ENCODE measurements at places on chromosomes 3 and 15.

- DNase-seq = no peak
Observed at GRCh38 chr15:98771541-98771940, 123.2 kb downstream of the IGF1R start.

GRCh38 chr3:61645148-61645547 is 83.8 kb downstream of the PTPRG start:
- no peak for DNase-seq

DNA sequence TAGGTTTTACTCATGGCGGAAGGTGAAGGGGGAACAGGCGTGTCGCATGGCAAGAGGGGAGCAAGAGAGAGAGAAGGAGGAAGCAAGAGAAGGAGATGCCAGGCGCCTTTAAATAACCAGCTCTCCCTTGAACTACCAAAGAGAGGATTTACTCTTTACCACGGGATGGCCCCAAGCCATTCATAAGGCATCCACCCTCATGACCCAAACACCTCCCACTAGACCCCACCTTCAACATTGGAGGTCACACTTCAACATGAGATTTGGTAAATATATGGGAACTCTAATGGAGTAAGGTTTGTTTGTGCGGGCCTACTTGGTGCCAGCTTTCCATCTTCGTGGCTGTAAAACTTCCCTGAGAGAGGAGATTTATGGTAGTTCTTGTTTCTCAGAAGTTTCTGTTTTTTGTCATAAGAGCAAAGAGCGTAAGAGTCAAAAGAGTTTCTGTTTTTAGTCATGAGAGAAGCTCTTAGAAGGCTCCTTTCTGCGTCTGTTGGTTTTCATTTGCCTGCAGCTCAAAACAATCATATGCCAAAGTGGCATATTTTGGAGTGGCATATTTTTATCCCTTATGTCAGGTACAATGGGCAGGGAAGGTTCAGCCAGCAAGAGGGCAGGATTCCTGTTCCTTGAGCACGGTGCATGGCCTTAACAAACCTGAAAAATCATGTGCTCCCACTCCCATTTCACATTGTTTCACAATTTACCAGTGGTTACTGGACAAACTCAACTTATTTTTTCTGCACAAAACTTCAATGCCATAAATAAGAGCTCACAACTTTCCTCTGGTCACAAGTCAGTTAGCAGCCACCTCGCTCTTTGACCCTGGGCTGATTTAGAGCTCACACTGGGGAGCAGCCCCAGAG is 12.5 kb downstream of the PML start:
- no peak for DNase-seq

DNA sequence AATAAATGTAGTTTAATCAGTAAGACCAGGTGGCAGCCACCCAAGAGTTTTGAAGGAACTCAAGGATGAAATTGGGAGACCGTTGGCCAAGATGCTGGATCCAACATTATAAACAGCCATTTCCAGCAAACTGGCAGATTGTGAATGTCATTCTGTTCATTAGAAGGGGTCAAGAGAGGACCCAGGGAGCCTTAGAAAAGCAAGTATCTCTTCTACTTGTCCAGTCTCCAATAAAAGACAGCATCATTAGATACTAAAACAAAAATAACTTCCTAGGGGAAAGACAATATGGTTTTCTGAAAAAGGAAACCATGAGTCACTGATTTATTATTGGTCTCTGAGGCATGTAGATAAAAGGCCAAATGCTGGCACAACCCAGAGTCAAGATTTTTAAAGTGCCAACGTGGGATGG is 67.9 kb downstream of the GADL1 start:
- no peak for DNase-seq

- no peak for DNase-seq
Observed at GRCh38 chr15:69781411-69782125, 316.1 kb downstream of the TLE3 start.

- no peak for DNase-seq
Observed at GRCh38 chr3:150798122-150798618, 35.2 kb upstream of the SIAH2 start.

GRCh38 chr15:57158589-57158988 is 217.7 kb upstream of the CGNL1 start:
- no peak for DNase-seq

DNA sequence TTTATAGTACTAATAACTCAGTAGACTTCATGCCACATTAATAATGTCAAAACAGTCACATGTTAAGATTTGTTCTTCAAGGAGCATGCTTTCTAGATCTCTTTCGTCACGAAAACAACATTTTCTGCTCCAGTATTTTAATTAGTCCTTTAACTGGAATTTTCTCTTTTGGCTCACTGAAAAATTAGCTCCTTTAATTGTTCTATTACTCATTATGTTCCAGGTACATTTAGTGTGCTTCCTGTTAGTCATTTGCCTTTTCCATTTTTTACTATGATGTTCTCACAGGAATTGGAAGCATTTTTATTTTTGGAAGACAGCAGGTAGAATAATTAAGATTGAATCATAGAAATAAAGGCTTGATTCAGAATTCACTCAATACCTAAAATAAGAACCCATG is 111.2 kb downstream of the SLC9A9 start:
- DNase-seq = no peak

DNA sequence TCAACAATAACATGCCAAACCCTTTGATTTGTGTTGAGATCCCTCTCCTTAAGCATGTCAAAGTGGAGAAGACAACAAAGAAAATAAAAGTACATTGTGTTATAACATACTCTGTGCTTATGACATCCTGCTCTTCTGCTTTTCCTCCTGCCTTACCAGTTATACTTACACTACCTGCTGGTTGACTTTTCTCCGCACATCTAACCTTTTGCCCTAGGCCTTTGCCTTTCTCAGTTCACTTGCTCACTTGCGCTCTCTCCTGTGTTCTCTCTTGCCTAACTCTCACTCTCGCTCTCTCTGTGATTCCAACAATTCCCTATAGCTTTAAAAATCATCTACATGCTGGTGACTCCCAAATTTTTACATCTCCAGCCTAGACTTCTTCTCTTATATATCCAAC is 5.7 kb downstream of the DNAH12 start:
- no peak for DNase-seq

DNA sequence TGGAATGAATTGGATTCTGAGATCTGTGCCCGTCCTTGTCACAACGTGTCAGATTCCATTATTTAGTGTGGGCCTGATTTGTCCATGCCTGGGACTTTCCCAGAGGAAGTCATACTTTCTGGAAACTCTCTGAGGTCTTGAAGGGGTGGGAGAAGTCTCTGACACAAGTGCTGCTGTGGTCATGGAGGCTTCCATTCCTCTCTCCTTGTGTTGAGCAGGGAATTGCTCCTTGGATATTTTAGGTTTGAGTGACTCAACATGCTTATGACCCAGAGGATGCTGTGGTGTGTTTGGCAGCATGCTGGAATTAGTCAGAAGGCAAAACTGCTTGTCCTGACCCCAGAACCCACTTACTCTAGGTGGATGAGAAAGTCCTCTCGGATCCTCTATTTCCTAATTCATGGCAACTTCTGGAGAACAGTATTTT is 132.1 kb downstream of the LPP start:
- DNase-seq = no peak

- DNase-seq = peak; percentile 57
Observed at GRCh38 chr15:74240002-74240568, 4.0 kb downstream of the CCDC33 start.

DNA sequence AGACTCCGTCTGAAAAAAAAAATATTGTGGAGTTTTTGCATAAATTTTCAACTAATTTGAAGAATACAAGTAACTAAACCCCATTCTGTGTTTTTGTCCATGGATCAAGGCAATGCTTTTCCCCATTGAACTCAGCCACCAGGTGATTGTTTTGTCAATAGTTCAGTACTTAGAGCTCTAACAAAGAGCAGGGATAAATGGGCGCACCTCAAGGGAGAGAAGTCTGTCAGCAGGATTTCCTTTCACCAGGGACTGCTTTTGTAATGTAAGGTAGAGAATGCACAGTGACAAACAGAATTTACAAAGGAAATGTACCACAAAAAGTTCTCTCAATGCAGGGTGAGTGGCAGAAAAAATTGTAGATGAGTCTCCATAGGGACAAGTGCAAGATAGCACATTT is 10.8 kb upstream of the ATP13A5 start:
- DNase-seq = no peak

DNA sequence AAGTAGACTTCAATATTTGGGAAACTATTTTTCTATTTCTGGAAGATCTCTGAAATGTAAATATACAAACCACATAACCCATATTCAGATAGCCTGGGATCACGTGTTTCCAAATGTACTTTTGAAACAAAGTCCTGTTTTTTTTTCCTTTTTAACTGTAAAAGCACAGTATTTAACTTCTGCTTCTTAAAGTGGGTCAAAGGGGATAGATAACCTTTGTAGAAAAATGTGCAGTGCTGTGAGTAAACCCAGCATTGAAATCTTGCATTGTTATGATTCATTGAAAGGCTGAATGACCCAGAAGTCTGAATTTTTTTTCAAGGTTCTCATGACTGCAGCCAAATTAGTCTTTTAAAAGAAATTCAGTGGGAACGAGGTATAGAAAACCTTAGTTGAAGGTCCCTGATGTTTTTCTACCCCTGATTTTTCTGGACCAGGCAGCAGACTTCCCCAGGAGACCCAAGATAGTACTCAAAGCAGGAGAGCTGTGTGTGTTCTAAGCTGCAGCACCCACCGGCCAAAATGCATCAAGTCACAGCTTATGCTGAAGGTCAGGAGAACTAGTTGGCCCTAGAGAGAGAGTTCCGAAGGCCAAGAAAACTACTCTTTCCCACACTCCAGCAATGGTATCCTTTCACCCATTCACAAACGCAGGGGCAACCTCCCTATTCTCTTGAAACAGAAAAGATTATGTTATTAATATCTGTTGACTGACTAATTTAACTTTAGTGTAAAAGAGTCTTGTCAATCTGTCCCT is 43.6 kb upstream of the APH1B start:
- no peak for DNase-seq

DNA sequence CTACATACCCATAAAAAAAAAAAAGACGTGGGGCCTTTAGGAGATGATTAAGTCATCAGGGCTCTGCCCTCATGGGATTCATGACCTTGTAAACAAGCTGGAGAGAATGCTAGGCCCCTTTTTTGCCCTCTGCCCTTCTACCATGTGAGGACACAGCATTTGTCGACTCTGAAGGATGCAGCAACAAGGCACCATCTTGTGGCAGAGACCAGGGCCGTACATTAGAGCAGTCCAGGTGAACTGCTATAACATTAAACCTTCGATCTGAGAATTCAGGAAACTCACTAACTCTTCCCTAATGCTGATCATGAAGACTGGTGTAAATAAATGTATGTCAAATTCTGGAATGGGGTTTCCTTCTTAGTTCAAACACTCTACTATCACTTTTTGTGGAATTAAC is 30.7 kb upstream of the SIAH2 start:
- DNase-seq = no peak

- no peak for DNase-seq
Observed at GRCh38 chr3:154285221-154285620, 39.1 kb downstream of the DHX36 start.

- no peak for DNase-seq
Observed at GRCh38 chr3:53164911-53165310, 3.9 kb downstream of the PRKCD start.

DNA sequence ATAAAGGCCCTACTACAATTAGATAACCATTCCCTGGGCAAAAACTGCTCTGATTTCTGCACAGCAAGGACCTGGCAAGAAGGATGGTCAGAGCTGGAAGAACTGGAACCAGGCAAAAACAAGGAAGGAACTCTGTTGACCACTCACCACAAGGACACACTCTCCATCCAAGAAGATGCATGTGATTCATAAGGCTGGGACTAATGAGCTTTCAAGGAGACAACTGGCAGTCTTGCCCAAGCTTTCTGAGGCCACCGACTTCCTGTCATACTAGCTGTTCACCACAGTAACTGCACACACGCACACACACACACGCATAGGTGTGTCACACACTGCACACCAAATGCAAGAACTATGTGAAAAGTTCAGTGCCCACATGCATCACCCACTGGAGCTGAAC is 256.6 kb downstream of the OCA2 start:
- no peak for DNase-seq

DNA sequence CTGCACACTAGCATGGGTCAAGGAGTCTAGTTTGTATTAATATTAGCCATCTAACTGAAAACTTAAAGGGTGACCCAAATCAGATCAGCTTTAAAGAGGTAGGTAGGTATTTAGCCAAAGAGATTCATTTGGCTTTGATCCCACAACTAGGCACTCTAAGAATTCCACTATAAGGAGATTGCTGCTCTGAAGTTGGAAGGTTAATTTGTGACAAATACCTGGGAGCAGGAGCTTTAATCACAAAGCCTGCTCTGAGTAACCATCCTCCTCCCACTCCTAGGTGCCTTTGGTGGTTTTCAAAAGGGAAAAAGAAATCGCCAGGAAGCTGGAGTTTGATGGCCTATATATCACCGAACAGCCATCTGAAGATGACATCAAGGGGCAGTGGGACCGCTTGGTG is 120.3 kb upstream of the CHRM5 start:
- no peak for DNase-seq

GRCh38 chr15:46080016-46080415 is 445.2 kb downstream of the SQOR start:
- DNase-seq = peak; percentile 87

GRCh38 chr3:184110316-184110725 is 13.5 kb downstream of the HTR3E start:
- DNase-seq = no peak

GRCh38 chr3:46183330-46183729 is 24.8 kb downstream of the CCR1 start:
- no peak for DNase-seq

DNA sequence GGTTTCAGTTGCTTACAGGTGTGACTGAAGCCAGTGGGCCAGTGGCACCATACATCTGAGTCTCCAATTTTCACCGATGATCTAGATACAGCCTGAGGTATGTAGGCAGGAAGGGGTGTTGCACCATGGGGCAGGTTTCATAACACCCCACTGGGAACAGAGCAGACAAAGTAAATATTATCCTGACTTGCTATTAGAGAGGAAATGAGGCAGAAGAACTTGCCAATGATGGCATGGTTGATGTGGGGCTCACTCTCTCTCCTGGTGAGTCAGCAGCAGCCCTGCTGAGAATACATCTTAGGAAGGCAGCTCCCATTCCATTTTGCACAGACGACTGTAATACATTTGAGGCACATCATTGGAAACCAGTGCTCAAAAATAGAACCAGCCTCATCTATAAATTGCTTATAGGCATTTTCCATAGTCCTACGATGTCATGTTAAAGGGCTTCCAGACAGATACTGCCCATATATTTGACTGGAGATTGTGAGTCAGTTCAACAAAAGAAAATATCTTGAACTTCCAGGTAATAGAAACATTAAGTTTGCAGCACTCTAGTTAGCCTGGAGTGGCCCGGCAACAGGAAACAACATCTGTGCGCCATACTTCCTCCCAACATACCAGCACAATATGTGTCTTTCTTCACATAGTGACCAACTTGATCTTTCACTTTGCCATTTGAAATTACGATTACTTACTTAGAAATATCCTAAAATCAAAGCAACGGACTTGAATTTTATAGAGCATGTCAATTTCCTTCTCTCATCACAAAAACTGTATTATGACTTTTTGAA is 175.5 kb downstream of the NECTIN3 start:
- no peak for DNase-seq

DNA sequence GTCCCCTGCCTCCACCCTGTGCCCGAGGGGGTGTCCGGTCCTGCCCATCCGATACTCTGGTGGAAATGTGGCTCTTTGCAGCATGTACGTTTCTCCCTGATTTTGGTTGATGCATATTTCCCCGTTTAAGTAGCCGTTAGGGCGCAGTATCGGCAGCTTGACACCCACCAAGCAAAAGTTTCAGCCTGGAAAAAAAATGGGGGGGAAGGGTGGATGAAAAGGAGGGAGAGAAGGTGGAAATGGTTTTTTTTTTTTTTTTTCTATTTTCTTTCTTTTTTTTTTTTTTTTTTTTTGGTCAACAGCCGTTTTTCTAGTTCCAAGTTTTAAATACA is 1.3 kb downstream of the RAP2B start:
- DNase-seq = no peak

- no peak for DNase-seq
Observed at GRCh38 chr15:81882504-81882903, 163.3 kb downstream of the MEX3B start.

Data from retina (tissue), 1 donor.